Spinal cord (tissue), 10 donors: ENCODE measurements at places on chromosomes 12 and 14.

- DNase-seq, result no peak
Observed at GRCh38 chr12:26524862-26525465, 308.0 kb downstream of the ITPR2 start.

- peak; percentile 10 for DNase-seq
Observed at GRCh38 chr14:99320105-99320572, 48.1 kb upstream of the BCL11B start.

GRCh38 chr12:114209861-114210260 is 196.1 kb downstream of the TBX5 start:
- peak; percentile 39 for DNase-seq

DNA sequence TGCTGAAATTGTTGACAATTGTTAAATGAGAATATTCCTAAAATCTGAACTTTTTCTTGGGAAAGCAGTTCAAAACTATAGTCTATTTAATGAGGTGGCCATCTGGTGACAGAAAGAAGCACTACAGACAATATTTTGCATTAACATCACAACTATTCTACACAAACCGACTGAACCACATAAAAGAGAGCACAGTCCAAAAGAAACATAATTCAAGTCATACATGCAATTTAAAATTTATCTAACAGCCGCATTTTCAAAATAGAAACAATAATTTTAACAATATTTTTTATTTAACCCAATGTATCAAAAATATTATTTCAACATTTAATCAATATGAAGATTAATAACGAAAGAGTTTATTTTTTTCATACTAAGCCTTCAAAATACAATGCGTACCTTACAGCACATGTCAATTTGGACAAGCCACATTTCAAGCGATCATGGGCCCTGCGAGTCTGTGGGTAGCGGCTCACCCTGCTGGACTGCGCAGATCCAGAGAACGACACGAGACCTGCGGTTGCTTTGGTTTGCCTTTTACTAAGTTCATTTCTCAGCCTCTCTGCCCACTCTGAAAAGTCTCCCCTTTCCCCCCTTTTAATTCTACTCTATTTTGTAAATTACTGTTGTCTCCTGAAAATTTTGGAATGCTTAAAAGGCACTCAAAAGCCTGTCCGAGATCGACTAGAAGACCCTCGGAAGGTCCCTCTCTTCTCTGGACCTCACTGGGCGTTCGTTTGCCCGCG is 947 bp upstream of the LRRC9 start:
- peak; percentile 17 for DNase-seq

DNA sequence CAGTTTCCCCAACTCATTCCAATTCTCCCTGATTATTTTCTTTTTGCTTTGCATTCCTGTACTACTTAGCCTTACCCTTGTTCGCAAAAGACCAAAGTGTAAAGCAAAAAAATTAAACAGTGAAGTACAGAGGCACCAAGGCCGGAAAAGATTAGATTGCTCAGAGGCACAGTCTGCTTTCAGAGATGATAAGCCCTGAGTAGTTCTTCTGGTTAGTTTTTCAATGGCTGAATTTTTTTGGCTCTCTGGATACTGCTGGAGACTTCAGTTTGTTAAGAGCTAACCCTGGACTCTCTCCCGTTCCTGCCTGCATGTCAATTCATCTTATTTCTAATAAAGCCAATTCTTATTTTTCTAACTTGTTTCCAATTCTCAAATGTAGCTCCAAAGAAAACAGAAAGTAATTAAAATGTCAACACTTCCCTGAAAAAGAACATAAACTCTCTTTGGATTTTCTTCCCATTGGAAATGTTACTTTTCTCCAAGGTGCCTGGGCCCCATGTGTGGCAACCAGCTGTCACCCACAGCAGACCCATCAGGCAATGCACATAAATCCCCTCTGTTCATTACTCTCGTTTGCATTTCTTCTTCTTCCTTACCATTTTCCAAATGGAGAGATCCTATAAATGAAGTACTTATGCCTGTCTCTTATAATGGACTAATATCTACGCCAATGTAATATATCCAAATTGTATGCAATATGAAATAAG is 142.8 kb downstream of the BTG1 start:
- DNase-seq, result no peak

DNA sequence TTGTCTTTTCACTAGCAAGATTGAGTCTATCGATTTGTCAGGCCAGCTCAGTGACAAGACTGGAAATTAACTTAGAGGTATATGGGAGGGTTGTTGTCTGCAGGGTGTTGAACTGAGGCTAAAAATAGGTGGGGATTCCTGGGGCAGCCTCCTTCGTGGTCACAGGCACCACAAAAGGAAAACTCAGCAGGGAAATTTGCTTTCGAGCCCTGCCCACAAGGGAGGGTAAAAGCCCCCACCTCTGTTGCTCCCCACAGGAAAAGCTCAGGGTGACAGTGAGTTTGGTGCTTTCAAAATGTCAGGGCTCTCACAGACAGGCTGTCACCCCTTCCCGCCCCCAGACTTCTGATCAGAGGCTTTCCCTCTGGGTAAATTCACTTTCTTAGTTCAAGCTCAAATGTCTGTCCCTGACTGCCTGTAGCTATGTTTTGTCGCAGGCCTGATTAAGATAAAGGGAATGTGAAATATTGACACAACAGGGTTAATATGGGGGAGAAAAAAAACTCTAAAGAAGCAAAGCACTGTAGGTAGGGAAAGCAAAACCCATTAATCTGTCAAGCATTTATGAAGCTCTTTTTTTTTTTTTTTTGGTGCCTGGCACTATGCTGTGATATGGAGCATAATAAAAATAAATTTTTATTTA is 11.7 kb upstream of the NFKBIA start:
- DNase-seq, result no peak

DNA sequence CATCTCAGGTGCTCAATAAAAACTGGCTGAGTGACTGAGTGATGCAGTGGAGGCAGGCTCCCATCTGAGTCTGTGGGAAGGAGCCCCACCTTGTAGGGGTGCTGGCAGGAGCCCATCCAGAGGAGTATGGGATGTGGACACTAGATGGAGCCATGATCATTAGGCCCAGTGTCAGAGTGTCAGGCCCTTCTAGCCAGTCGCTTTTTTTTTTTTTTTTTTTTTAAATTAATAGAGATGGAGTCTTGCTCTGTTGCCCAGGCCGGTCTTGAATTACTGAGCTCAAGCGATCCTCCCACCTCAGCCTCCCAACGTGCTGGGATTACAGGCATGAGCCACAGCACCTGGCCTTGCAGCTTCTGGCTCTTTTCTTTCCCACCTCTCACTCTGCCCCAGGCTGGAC is 11.5 kb downstream of the RITA1 start:
- DNase-seq, result no peak

DNA sequence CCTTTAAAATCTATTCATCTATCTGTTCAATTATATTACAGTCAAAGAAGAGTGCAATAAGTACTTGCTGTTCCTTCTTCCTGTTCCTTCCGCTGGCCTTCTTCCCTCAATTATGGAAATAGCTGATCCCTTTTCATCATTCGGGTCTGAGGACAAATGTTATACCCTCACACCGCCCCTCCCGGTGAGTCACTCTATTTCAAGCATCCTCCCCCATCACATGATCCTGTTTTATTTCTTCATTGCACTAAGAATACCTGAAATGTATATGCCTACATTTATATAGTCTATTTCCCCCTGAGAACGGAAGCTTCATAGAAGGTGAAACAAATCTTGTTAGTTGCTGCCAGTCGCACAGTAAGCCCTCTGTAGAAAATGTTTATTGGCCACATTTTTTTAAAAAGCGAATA is 2.5 kb downstream of the SLC38A1 start:
- peak; percentile 49 for DNase-seq

DNA sequence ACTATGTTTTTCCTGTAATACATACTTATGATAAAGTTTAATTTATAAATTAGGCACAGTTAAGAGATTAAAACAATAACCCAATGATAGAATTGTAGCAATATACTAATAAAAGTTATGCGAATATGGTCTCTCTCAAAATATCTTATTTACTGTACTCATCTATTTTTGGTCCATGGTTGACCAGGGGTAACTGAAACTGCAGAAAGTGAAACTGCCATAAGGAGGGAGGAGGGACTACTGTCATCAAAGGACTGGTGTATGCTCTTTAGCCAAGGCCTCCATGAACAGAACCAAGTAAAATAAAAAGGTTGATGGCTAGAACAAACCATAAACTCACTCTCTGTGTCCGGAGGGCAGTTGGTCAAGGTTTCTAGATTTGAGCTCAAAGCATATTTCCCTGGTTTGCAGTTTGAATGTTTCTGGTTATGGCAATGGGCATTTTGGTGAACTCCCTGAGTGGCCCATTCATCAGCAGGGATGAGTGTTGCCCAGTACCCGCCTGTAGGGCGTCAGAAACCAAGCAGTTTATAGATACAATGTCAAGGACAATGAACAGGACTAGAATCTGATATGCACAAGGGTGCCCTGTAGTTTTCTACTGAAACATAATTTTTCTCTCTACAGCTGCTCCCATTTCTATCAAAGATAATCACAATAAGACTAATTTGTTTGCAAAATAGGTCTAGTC is 19.8 kb downstream of the LEMD3 start:
- no peak for DNase-seq

DNA sequence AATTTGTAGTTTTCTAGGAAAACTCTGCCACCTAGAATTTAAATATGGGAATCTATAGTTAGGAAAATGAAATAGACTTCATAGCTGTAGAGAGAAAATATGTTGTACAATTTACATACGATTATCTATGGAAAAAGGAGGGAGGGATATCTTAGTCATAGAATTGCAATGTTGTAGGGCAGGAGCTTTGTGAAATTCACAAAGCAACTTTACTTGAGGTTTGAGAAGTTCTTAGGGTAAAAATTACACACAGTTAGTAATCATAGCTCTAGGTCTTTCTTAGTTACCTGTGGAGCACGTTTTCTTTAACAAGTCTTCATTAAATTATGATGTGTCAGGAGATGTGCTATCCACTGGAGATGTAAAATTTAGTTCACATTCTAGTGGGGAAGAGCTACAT is 61.4 kb upstream of the DBX2 start:
- no peak for DNase-seq

DNA sequence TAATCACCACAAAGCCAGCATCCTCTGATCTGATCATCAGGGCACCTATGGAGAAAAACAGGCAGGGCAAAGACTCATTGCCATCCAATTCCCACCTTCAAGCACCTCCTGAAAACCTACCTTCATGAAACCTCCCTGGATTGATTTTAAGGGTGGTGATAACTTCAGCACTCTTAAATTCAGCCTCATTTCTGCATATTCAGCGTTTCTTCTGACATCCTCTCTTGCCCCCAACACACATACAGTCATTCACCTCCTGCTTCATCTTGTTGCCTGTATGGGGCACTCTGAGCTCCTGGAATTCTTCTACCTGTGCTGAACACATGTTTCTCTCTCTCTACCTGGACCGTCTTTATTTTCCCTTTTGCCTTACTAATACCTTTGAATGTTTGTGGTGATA is 6.9 kb downstream of the FGF23 start:
- DNase-seq, result no peak

DNA sequence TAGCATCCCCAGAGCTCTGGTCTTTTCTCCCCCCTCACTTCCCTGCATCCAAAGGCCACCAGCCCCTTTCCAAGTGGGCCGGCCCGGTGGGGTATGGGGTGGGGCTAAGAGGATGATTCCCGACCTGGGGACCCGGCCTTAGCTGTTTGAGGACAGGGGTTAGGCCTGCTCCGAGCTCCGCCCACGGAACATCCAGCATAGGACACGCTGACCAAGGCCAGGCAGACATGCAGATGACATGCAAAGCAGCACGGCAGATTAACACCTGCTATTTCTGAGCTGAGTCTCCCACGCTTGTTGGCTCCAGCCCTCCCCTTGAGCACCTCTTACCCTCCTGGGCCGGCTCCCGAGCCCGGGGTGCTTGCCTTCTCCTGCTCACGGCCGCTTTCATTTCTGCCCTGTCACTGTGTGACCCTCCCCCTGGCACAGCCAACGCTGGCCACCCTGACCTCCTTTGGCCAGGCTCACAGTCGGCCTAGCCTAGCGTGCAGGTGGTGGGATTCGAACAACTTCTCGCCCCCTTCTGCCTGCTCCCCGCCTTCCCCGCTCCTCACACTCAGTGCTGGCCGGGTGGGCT is 40.2 kb downstream of the TEAD4 start:
- no peak for DNase-seq

- DNase-seq, result no peak
Observed at GRCh38 chr12:68896881-68897540, 36.0 kb downstream of the CPM start.

- DNase-seq, result no peak
Observed at GRCh38 chr14:76760331-76761135, 735 bp upstream of the VASH1 start.

DNA sequence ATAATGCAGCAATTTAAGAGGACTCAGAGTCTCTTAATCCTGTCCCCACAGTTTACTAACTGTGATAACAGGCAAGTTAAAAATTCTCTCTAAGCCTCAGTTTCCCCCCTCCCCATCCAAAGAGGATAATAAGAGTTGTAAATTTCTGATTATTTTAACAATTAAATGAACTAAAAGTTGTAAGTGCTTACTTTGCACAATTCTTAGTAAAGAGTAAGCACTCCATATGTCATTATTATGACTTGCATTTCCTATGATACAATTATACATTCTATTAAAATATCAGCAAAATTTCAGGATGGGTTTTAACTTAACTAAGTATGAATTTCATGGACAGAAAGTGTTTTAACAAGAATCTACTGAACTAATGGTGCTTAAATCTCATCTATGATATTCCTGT is 80.1 kb downstream of the NELL2 start:
- no peak for DNase-seq

DNA sequence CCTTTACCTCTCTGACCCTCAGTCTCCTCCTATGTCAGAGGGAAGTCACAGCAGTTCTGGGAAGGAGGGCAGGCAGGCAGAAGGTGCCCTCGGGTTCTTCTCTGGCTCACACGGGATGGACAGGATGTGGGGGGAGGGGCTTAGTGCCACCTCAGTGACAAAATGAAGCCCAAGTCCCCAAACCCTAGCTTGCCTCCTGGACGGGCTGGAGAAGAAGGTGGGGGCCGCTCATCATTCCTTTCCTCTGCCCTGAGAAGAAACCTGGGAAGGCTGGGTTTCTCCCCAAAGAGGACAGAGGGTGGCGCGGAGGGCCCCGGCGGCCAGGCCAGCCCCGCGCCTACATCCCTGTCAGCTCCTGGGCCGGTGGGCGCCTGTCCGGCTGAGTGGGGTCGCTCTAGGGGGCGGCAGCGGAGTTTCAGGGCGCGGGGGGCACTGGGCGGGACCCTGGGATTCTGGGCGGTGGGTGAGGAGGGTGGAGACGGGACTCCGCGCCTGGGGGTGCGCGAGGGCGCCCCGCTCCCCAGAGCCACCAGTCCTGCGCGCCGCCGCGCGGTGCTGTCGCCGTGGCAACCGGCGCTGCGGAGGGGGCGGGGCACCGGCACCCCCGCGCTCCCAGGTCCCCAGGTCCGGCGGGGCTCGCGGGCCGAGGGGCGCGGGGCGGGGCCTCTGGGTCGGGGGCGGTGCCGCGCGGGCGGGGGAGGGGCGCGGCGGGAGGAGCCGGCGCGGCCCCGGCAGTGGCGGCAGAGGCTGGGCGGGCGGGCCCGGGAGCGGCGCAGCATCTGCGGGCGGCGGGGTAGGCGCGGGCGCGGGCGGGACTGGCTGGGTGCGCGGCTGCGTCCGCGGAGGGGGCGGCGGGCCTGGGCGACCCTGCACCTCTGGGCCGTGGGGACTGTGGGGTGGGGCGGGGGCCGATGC is at the start of gene TMEM121:
Gene TMEM121, plus strand, starts transcription at position 723 of the 915 bp plus-strand sequence. CDS start 2,252 bp downstream, outside the sequence.
- no peak for DNase-seq

- DNase-seq, result no peak
Observed at GRCh38 chr14:89458713-89459420, 41.8 kb upstream of the FOXN3 start.

- no peak for DNase-seq
Observed at GRCh38 chr12:133231001-133231400, 4.7 kb downstream of the ANHX start.

GRCh38 chr12:4119157-4119761 is 154.3 kb upstream of the CCND2 start:
- no peak for DNase-seq

GRCh38 chr14:33737446-33737845 is 213.4 kb downstream of the EGLN3 start:
- DNase-seq, result no peak

GRCh38 chr14:68772761-68773381 is 20.0 kb downstream of the ZFP36L1 start:
- DNase-seq, result no peak
